CD4-positive, alpha-beta memory T cell (primary cell): ENCODE measurements at places on chromosomes 2 and 18. TPM values are rescaled to one million over a fixed set of nuclear protein-coding genes. Genes with fewer than 3 reads are reported as not detected.

NRP2 gene
- polyA plus RNA-seq = not detected

TOGARAM2 gene
- polyA plus RNA-seq = 0.46 TPM

POTEI gene
- not detected for polyA plus RNA-seq

CCDC141 gene
- polyA plus RNA-seq = 0.73 TPM

ZAP70 gene
- 149 TPM for polyA plus RNA-seq

APOB gene
- polyA plus RNA-seq = not detected

HSBP1L1 gene
- 12.7 TPM for polyA plus RNA-seq

SLC35G4 gene
- polyA plus RNA-seq = not detected

TMEM17 gene
- not detected for polyA plus RNA-seq

SLC16A14 gene
- polyA plus RNA-seq = 0.44 TPM

PRSS56 gene
- not detected for polyA plus RNA-seq

DNA sequence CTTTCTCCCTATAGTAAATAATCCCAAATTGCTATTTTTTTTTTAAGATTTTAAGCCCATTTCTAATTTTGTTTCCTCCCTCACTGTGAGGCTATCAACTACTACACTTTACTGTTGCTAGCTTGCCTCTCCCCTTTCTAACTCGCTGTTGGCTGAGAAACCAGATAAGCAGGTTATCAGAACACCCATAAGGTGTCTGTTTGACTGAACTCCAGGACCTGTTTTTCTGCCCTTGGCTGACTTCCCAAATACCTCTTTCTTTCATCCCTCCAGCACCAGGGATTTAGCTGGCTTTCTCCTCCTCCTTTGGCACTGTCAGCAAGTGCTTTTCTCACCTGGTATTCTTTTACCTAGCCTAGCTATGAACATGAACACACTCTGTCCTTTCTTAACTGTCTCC, 11.1 kb downstream of the TRAK2 start:
- peaks cover 25% of the 10 kb centered on the region for H3K4me1 ChIP-seq
- H3K27me3 ChIP-seq = no peaks in the 10 kb centered on the region
- no peak overlapping the region for H3K27ac ChIP-seq
- DNase-seq = no peak
- no peak overlapping the region for H3K4me3 ChIP-seq

DNA sequence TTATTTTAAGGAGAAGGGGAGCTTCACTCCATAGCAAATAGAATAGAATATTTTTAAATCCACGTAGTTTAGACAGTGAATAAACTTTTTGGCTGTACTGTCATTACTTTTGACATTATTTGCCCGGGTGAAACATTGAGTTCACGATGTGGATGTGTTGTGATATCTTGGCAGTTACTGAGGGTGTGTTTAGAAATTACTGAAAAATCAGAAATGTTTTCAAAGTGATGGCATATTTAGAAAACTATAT, 769 bp upstream of the FAM98A start:
- no peaks in the 10 kb centered on the region for H3K27me3 ChIP-seq
- H3K4me3 ChIP-seq = peak overlapping the region; percentile 63

DNA sequence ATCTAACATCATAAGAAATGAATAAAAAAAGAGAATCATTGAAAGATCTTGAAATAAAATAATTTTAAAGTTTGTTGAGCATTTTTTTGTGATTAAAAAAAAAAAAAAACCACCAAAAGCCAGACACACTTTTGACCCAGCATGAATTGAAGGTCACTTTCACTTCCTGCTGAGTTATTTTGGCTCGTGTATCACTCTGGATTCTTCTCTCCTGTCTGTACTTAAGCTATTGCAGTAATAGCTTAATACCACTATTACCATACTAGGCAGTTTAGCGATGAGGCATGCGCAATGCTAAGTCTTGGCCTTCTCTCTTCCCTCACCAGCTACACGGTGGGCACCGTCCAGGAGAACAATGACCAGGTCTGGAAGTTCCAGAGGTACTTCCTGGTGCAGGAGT, 54.5 kb upstream of the SPP2 start:
- no peak overlapping the region for H3K27ac ChIP-seq
- H3K4me1 ChIP-seq = peaks cover 64% of the 10 kb centered on the region
- no peak for DNase-seq
- H3K4me3 ChIP-seq = no peak overlapping the region

DNA sequence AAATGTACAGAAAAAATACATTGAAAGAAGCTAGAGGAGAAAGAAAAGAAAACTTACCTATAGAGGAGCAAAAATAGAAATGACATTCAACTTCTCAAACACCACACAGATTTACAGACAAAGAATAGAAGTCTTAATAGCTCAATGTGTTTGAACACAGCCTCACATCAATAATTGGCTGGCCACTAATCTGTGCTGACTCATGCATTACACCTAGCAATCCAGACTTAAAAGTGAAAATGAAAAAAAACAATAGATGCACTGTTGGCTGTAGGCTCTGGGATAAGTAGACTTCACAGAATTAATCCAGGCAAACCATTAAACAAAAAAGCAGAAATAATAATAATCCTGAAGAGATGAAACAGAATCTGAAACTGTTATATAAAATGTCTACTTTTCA, 961.3 kb upstream of the CELF4 start:
- no peak overlapping the region for H3K27ac ChIP-seq
- H3K4me3 ChIP-seq = no peak overlapping the region
- no peaks in the 10 kb centered on the region for H3K27me3 ChIP-seq
- H3K4me1 ChIP-seq = no peaks in the 10 kb centered on the region
- DNase-seq = no peak

GRCh38 chr2:224222291-224222690, 179.6 kb downstream of the FAM124B start:
- H3K4me3 ChIP-seq = no peak overlapping the region
- no peaks in the 10 kb centered on the region for H3K36me3 ChIP-seq
- H3K27ac ChIP-seq = no peak overlapping the region
- H3K27me3 ChIP-seq = no peaks in the 10 kb centered on the region
- no peak for DNase-seq
- H3K4me1 ChIP-seq = no peaks in the 10 kb centered on the region

GRCh38 chr2:25400576-25401216, 59.0 kb upstream of the DNMT3A start:
- H3K27me3 ChIP-seq = no peaks in the 10 kb centered on the region
- H3K36me3 ChIP-seq = no peaks in the 10 kb centered on the region
- H3K4me1 ChIP-seq = no peaks in the 10 kb centered on the region
- DNase-seq = no peak

GRCh38 chr18:36702401-36703013, 126.3 kb downstream of the TPGS2 start:
- DNase-seq = no peak
- H3K27ac ChIP-seq = no peak overlapping the region
- H3K36me3 ChIP-seq = no peaks in the 10 kb centered on the region
- H3K27me3 ChIP-seq = no peaks in the 10 kb centered on the region
- H3K4me3 ChIP-seq = no peak overlapping the region
- H3K4me1 ChIP-seq = no peaks in the 10 kb centered on the region

GRCh38 chr2:3672861-3673678, 15.1 kb downstream of the ALLC start:
- no peak overlapping the region for H3K4me3 ChIP-seq
- no peak for DNase-seq
- H3K4me1 ChIP-seq = no peaks in the 10 kb centered on the region
- no peaks in the 10 kb centered on the region for H3K36me3 ChIP-seq

- no peak overlapping the region for H3K27ac ChIP-seq
- no peak for DNase-seq
- H3K36me3 ChIP-seq = no peaks in the 10 kb centered on the region
- H3K27me3 ChIP-seq = no peaks in the 10 kb centered on the region
- no peak overlapping the region for H3K4me3 ChIP-seq
These were observed 48.2 kb upstream of the B3GNT2 start for GRCh38 chr2:62147610-62148301.

GRCh38 chr2:173355866-173356508, 1.3 kb downstream of the CDCA7 start:
- no peak for DNase-seq
- H3K27me3 ChIP-seq = no peaks in the 10 kb centered on the region
- no peak overlapping the region for H3K27ac ChIP-seq
- H3K4me3 ChIP-seq = peak overlapping the region; percentile 47
- peaks cover 14% of the 10 kb centered on the region for H3K4me1 ChIP-seq
- no peaks in the 10 kb centered on the region for H3K36me3 ChIP-seq

DNA sequence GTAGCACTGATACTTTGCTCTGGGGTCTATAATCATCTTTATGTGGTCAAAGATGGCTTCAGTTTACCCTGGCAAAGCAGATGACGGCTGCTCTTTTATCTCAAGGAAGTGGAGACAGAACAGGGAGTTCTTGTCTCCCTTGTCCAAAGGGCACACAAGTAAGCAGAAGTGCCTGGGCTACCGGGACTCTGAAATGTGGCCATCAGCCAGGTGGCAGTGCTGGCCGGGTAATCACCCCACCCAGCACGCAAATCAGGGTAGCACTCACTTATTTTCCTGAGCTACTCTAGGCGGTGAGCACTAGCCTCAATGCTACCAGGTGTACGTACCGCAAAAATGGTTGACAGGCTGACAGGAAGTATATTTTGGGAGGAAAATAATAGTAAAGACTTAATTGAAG, 119.7 kb upstream of the ETAA1 start:
- no peaks in the 10 kb centered on the region for H3K27me3 ChIP-seq
- no peak overlapping the region for H3K27ac ChIP-seq
- H3K36me3 ChIP-seq = no peaks in the 10 kb centered on the region
- no peaks in the 10 kb centered on the region for H3K4me1 ChIP-seq
- no peak overlapping the region for H3K4me3 ChIP-seq

- H3K4me3 ChIP-seq = no peak overlapping the region
- H3K27me3 ChIP-seq = no peaks in the 10 kb centered on the region
- no peak overlapping the region for H3K27ac ChIP-seq
- no peaks in the 10 kb centered on the region for H3K4me1 ChIP-seq
These were observed 15.4 kb upstream of the ATP6V1B1 start for GRCh38 chr2:70920367-70920715.

DNA sequence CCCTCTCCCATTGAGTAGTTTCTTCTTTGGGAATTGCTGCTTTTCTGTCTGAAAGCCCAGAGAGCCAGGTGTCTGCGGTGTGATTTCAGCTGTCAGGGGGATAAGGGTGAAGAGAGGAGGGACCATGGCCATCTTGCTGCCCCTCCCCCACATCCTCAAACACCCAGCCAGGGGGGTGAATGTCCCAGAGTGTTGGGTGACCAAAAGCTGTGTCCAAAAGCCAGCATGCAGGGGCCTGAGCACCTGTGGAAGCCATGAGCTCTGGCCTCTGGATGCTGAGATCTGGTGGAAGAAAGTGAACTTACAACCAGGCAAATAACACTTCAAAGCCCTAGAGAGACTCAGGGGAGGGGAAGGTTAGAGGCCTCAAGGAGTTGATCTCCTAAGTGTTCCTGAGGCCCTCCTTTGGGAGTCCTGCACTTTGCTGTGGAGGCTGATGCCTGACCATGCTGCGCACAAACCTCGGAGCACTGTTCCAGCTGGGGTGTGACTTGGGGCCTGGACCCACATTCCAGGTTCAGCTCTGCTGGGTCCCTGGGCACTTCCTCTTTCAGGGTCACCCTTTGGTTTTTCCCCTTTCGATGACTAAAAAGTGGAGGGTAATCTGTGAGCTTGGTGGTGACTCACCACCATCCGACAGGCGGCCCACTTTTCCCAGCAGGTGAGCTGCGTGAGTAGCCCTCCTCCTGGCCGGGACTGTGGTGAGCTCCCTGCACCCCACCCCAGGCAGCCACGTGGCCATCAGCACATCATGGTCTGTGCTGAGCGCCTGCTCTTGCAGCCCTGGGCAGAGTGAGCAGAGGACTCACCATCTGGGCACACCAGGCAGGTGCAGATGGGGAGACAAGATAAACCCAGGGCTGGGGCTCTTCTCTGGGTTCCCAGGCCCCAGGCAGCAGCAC, 66.8 kb upstream of the FOSL2 start:
- H3K27me3 ChIP-seq = no peaks in the 10 kb centered on the region
- no peak overlapping the region for H3K27ac ChIP-seq
- DNase-seq = no peak
- no peaks in the 10 kb centered on the region for H3K4me1 ChIP-seq

- no peak overlapping the region for H3K27ac ChIP-seq
- no peak for DNase-seq
These were observed 68.4 kb upstream of the CDCA7 start for GRCh38 chr2:173286153-173286809.

DNA sequence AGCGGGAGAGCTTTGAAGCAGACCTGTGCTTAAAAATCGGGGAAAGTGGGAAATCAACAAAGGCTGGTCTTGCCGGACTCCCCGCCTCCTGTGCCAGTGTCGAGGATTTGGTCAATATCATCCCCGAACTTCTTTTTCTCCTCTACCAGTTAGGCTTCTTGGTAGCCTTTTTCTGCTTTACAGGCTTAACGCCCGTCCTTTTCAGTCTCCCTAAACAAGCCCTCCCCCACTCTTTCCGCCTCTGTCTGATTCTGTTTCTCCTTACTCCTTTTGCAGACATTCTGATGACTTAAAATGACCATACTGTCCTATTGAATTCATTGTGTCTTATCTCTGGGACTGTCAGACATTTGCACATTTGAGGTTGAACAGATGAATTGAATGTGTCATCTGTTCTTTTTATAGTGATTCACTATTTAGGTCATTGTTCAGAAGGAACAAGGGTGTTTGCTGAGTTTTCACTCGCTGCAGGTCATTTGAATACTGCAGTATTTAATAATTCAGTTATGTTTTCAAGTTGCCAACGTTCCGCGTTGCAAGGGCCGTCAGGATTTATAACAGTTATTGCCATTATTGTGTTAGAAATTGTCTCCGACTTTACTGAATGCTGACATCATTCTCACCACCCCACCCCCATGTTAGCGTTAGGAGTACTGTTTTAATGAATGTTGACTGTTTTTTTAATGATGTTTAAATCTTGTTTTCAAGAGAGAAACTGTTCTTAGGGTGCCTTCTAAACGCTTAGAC, 1.1 kb downstream of the ITGAV start:
- peaks cover 38% of the 10 kb centered on the region for H3K4me1 ChIP-seq
- DNase-seq = peak; percentile 16
- H3K4me3 ChIP-seq = peak overlapping the region; percentile 85
- no peaks in the 10 kb centered on the region for H3K36me3 ChIP-seq

DNA sequence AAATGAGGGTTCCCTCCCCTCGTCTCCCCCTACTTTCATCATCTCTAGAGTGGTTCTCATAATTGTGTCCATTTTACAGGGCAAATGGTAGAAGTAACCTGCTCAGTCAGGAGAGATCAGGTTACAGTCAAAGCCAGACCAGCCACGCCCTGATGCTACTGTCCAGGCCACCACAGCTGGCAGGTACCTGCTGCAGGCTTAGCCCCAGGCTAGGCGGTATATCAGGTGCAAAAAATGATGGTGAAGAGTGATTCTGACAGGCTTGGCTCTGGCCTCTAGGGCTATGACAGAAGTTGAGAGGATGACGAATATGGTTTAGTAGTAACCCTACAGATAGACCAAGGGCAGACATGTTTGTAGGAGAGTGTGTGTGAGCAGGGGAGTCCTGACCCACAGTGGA, 67.1 kb downstream of the HAUS1 start:
- peaks cover 26% of the 10 kb centered on the region for H3K4me1 ChIP-seq
- H3K27me3 ChIP-seq = no peaks in the 10 kb centered on the region
- no peaks in the 10 kb centered on the region for H3K36me3 ChIP-seq
- H3K27ac ChIP-seq = no peak overlapping the region

DNA sequence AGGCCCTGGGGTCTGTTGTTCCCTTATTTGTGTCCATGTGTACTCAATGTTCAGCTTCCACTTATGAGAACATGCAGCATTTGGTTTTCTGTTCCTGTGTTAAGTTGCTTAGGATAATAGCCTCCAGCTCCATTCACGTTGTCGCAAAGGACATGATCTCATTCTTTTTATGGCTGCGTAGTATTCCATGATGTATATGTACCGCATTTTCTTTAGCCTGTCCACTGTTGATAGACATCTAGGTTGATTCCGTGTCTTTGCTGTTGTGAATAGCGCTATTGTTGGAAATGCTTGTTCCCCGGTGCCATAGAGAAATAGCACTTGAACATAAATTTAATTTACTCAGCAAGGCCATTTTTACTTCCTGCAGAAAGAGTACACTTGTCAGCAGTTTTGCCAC, 51.3 kb upstream of the EPAS1 start:
- no peak for DNase-seq
- H3K27ac ChIP-seq = no peak overlapping the region
- no peaks in the 10 kb centered on the region for H3K4me1 ChIP-seq
- H3K27me3 ChIP-seq = no peaks in the 10 kb centered on the region
- H3K4me3 ChIP-seq = no peak overlapping the region
